ENCODE measurements at places on chromosomes 5 and 9. TPM values are rescaled to one million over a fixed set of nuclear protein-coding genes. Genes with fewer than 3 reads are reported as not detected.

Gene AK8
- total RNA-seq, result 0.14 TPM

Gene ARAP3
- 32.8 TPM for total RNA-seq

Gene FGD3
- total RNA-seq, result 2.0 TPM

Gene FAT2
- total RNA-seq, result 0.59 TPM

Gene CDHR2
- total RNA-seq, result not detected

Gene TXNDC8
- not detected for total RNA-seq

Gene CDH6
- 0.23 TPM for total RNA-seq

Gene TGFBI
- total RNA-seq, result 8.9 TPM

DNA sequence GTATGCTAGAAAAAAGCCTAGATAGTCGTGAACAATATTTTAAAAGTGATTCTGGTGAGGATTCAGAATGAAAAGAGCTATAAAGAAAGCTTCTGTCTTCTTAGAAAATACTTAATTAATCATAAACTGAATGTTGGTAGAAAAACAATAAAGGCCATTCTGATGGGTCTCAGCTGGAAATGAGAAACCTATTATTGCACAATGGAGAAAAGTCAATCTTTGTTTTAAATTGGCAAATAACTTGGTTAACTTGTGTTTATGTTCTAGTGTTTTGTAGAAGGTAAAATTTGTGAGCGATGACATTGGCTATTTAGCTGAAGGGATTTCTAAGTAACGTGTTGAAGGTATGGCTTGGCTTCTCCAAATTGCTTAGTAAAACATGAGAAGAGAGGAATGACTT is 74.1 kb upstream of the TMED7 start:
- no peak for DNase-seq

DNA sequence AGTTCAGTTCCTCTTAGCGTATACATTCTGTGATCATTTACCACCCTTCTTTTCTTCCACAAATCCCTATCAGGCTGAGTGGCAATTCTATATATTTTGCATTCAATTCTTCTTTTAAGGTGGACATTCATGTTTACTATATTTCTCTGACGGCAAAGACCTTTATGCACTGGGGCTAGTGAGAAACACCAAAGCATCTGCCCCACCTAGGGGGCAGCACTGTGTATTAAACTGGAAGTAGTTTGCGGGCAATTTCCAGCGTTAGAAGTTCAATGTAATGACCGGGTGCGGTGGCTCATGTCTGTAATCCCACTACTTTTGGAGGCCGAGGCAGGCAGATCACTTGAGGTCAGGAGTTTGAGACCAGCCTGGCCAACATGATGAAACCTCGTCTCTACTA is 27.9 kb upstream of the FBXL7 start:
- peak; percentile 74 for DNase-seq

- DNase-seq, result no peak
These were observed 110.5 kb downstream of the NUDT12 start for GRCh38 chr5:103452089-103452488.

DNA sequence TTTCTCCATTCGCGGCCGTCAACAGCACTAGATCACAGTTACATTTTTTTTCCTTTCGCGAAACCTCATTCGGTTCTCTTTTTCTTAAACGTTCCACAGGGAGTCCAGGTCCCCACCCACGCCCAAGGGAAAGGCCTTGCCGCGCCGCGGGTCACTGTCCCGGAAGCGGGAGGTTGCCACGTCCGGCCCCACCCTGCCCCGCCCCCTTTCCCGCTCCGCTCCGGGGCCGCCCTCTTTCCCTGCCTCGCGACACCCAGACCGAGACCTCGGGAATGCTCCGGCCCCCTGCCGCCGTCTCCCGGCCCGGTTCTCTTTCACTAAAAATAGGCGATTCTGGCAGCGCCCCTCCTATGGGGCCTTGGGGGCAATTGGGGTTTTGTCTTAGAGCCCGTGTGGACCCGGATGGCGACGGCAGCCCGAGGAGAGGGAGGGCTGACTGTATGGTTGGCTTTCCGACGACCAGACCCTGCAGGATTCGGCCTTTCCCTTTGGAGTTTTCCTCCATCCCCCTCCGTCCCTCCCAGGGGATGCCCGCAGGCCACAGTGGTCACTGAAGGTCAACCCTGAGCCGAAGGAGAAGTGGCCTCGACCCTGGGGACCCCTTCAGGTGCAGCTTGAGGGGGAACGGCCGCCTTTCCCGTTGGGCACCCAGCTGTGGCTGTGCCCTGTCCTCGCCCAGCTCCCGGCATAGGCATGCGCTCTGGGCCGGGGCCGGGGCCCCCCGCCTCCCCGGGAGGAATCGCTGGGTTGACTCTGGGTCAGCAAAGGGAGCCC is 2.8 kb upstream of the RACK1 start:
- peak; percentile 89 for DNase-seq

GRCh38 chr9:130895038-130895437 is 1.6 kb downstream of the QRFP start:
- DNase-seq, result no peak

GRCh38 chr9:133371261-133371711 is 4.6 kb downstream of the SURF4 start:
- DNase-seq, result no peak

GRCh38 chr5:9174446-9174845 is 371.4 kb downstream of the SEMA5A start:
- no peak for DNase-seq

DNA sequence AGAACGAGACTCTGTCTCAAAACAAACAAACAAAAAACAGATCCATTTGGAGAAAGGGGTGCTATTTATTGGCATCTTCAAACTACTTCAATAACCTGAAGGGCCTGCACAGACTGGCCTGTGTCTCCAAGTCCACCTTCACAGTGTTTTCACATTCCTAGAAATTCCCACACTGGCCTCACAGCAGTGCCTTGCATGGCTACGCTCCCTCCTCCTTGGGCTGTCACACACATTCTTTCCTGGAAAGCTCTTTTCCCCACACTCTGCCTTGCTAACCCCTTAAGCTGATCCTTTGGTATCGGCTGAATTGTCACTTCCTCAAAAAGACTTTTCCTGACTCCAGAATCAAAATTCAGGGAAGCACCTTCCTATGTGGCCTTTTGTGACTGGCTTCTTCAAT is 19.8 kb downstream of the FAM151B start:
- DNase-seq, result peak; percentile 36

- DNase-seq, result no peak
These were observed 774.9 kb upstream of the CDH10 start for GRCh38 chr5:25419684-25420083.

DNA sequence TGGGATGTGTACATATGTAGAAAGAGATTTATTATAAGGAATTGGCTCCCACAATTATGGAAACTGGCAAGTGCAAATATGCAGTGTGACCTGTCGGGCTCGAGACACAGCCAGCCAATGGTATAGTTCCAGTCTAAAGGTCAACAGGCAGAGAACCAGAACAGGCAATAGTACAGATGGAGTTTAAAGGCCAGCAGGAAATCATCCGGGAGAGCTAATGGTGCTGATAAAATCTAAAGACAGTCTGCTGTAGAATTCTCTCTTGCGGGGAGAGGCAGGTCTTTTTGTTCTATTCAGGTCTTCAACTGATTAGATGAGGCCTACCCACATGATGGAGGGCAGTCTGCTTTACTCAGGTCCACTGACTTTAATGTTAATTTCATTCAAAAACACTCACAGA is 21.8 kb downstream of the ANKRD31 start:
- DNase-seq, result no peak

DNA sequence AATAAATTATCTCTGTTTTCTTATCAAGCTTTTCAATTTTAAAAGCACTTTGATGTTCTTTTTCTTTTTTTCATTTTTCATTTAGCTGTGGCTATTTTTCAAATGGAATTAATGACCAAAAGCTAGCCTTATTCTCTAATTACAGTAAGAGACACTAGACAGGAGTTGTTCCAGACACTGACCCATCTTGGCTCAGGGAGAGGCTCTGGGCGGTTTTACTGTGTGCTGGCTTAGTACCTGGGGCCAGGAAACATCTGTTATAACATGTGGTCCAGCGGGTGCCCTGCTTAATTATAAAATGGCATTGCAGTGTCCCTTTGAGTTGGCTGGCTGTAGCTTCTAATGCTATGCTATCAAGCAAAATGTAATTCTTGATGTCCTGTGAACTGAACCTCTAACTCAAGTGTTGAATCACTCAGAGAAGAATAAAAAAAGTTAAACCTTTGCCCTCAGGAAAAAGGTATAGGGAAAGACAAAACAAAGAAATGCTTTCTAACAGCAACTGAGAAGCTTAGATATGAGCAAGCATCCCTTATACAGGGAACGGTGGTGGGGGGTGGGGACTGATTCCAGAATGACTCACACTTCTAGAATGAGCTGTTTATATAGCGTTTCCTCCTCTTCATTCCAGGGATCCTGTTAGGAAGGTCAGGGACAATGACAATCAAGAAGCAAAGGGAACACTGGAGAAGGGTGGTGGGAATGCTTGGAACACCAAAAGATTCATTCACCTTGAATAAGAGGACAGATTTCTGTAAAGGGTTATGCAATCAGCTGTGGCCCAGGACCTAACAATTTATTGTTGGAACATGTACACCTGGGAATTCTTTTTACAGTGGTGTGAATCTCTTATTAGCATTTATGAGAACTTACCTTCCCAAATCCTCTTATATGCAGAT is 58.7 kb upstream of the NFIB start:
- peak; percentile 77 for DNase-seq

DNA sequence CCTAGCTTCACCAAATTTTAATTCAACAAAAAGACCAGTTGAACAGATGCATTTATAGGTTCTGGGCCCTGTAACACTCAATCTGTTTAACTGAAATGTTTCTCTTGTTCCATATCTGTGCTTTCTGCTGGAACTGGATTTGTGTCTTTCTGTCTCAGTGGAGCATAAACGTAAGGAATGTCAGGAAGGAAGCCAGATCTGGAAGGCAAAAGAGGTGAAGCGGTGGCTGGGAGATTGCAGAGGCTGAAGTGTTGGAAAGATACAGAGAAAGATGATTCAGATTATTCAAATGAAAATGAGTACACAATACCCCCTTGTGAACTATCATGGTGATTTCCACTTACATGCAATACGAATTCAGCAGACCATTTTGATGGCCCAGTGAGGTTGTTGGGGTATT is 406.8 kb downstream of the BRINP1 start:
- no peak for DNase-seq

DNA sequence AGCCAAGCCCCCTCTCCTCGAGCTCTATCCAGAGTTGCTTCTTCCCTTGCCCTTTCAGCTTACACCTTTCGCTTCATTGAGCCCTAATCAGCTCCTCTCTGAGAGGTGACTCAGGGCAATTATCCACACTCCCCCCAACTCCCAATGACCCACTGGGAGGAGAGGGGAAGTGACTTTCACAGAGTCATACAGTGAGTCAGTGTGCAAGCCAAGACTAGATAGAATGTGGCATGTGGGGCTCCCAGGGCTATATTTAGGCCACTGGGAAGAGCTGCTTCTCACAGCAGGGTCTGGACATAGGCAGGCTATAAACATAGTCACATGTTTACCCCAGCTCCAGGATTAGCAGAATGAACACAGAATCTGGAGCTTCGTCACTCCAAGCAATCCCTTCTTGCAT is 57.4 kb downstream of the NRG2 start:
- no peak for DNase-seq

DNA sequence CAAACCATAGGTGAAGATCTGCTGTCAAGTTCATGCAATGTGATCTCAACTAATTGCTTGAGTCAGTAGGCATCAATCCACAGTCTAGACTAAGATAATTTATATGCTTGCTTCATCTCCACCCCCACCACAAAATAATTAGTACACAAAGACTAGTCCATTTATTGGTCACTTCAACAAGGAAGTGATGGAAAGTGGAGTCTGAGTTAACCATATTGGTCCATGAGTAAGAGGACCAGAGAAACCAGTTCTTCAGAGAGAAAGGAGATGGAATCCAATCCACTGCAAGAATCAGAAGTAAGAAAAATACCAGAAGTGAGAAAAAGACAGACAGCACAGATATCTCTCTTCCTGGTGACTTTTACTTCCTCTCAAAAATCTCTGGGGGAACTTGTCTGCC is 366.5 kb downstream of the CHSY3 start:
- DNase-seq, result no peak

- DNase-seq, result no peak
These were observed 13.8 kb downstream of the FYB1 start for GRCh38 chr5:39205550-39205949.

GRCh38 chr5:140633021-140633471 is at the start of gene CD14:
Gene CD14, minus strand, starts transcription at chr5:140633175. Its CDS starts 104 bp downstream, at chr5:140633071.
- DNase-seq, result peak; percentile 12

- peak; percentile 63 for DNase-seq
These were observed 60.1 kb downstream of the LMX1B start for GRCh38 chr9:126673689-126674364.

DNA sequence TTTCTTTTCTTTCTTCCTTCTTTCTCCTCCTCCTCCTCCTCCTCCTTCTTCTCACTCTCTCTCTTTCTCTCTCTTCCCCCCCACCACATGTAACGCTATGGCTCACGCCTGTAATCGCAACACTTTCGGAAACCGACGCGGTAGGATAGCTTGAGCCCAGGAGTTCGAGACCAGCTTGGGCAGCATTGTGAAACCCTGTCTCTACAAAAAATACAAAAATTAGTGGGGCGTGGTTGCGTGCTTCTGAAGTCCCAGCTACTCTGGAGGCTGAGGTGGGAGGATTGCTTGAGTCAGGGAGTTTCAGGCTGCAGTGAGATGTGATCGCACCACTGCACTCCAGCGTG is 736 bp upstream of the GLDC start:
- DNase-seq, result no peak

DNA sequence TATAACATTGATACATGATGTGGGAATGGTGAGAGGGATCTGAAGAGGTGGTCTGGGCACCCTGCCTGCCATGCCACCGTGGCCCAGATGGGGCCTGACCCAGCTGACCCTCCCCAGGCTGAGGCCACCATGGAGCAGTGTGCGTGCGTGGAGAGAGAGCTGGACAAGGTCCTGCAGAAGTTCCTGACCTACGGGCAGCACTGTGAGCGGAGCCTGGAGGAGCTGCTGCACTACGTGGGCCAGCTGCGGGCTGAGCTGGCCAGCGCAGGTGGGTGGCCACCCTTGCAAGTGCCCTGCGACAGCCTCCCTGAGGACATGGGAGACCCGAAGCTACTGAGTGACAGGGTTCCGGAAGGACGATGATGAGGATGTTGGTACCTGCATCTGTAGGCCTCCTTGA is 7.2 kb downstream of the RMND5B start:
- no peak for DNase-seq

GRCh38 chr5:84693256-84693655 is 308.6 kb upstream of the EDIL3 start:
- no peak for DNase-seq

DNA sequence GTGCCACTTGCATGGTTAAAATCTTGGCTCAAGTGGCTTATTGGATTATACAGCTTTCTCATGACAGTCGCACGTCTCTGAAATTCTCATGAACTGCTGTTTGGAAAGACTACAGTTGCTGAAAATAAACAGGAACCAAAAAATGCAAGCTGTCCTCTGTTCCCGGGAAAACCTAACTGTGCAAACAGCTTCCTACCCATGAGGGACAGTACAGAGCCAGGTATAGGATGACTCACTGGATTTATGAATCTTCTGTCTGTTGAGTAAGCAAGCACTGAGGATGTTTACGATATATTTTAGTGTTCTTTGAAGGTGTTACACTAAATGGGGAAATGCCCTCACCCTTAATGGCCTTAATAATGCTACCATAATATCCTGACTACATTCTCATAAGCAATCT is 380.3 kb upstream of the TNC start:
- DNase-seq, result no peak

- DNase-seq, result no peak
These were observed 94.2 kb upstream of the RUSC2 start for GRCh38 chr9:35395706-35396101.

- peak; percentile 18 for DNase-seq
These were observed 356.7 kb downstream of the NDUFS4 start for GRCh38 chr5:53917095-53917494.

- DNase-seq, result peak; percentile 80
These were observed 148.2 kb upstream of the KLF4 start for GRCh38 chr9:107637421-107638420.

- no peak for DNase-seq
These were observed 28.6 kb downstream of the DCAF12 start for GRCh38 chr9:34097865-34098264.

Measured in GM23338 (cell line).